ENCODE measurements at places on chromosomes 12 and 14.

DNA sequence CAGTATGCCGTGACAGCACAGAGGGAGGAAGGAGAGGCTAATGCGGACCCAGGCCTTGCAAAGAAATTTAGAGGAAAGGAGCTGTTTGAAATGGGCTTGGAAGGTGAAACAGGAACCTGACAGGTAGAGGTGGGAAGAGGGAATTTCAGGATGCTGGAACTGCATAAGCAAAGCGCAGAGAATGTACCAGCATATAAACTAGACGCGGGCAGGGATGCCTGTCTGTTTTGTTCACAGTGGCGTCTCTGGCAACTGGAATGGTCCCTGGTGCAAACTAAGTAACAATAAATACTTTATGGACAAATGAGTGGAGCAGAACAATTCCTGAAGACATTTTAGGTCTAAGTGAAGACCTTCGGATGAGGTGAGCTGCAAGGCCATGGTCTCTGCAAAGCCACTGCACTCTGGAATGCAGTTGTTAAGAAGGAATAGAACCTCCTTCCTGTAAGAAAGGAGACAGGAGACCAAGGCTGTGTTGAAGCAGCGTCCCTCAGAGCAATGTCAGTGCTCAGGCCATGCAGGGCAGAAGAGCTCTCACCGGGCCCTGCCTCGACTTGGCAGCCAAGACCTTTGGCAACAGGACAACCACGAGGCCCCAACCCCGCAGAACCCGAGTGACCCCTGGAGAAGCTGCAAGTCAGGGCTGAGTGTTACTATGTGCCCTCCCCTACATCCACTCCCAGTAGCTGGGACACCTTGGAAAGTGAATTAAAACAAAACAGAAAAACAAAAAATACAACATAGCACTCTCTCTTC, 42.8 kb downstream of the PITPNM2 start:
- no peak for DNase-seq

GRCh38 chr12:46470975-46471374, 98.4 kb upstream of the SLC38A2 start:
- DNase-seq, result no peak

DNA sequence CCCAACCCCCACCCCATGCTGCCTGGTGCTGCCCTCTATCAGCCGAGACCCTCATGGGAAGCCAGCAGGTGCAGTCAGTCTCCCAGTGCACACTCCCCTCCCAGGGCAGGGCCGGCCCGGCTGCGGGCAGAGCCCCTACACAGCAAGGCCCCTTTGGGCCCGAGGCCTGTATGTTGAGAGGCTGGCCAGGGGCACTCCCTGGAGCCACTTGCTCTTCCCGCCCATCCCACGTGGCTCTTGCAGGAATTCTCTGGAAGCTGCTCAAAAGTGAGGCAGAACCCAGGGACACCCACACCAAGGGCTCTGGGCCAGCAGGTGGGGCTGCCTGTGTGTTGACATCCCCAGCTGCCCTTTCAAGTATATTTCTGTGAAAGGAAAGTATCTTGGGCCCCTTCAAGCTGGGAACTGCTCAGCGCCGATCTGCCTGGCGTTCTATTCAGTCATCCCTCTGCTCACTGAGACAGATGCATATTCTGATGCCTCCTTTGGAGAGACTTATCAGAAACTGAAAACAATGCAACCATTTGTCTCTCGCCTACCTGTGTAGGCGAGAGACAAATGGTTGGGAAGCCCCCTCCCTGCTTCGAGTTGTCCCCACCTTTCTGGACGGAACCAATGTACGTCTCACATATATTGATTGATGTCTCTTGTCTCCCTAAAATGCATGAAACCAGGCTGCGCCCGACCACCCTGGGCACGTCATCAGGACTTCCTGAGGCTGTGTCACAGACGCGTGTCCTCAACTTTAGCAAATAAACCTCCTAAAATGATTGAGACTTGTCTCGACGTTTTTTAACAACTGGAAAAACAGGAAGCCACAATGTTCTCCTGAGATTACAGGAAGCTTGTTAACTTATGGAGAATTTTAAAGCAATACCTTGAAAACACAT, 6.0 kb downstream of the GPR132 start:
- peak; percentile 11 for DNase-seq

DNA sequence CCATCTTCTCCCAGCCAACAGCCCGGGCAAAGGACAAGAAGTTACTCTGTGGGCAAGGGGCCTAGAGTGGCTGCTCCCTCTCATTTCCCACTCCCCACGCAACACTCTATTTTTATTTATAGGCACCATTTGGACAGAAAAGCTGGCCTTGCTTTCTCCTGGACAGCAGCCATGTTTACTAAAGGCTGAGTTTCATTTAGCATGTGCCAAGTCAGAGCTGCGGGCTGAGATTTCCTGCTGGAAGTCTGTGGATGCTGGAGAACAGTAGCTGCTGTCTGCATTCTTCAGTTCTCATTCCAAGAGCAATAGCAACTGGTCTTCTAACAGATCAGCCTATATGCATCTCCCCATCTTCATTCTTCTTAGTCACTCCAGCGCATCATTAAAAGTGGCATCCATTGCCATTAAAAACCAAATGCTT, 8.3 kb downstream of the COL2A1 start:
- DNase-seq, result no peak

GRCh38 chr14:104685998-104686610, 3.3 kb upstream of the INF2 start:
- no peak for DNase-seq

DNA sequence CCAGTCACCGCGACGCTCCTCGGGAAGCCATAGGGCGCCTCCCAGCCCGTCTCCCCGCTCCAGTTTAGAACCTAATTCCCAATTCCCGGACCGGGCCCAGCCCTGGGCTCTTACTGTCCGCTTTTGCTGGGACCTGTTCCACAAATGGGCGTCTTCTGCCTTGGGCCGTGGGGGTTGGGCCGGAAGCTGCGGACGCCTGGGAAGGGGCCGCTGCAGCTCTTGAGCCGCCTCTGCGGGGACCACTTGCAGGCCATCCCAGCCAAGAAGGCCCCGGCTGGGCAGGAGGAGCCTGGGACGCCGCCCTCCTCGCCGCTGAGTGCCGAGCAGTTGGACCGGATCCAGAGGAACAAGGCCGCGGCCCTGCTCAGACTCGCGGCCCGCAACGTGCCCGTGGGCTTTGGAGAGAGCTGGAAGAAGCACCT, 797 bp downstream of the UNG start:
- DNase-seq, result no peak

- DNase-seq, result no peak
Observed at GRCh38 chr12:46667551-46667950, 158.2 kb downstream of the SLC38A4 start.

DNA sequence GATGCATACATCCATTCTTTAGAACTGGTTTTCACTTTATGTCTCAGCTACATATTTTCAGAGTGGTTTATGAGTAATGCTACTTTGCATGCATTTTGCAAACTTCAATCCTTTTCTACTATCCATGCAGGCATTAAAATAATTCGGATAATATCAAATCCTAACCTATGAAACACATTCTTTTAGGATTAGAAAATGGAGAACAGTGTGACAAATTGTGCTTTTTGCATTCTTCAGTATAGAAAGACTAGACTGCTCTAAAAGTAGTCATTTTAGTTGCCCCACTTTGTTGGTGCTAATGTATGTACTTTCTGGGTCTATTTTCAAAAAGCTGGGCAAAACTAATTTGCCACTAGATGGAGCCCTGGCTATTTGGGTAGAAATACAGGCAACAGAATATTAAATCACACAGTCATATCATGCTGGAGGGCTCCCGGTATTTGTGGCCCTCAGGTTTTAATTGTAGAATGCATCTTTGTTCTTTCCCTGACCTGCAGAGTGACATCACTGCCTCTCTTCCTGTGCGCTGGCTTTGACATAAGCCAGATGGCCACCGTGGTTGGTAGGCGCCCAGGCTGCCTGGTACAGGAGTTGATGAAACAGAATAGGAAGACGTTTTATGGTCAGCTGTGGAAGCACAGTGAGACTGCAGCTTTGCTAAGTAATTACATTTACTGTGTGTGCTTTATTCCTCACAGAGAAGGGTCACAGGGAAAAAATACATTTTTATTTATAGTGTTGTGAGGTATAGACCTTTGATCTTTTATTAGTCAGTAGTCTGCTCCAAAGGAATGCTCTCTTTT, 28.1 kb downstream of the MSRB3 start:
- peak; percentile 78 for DNase-seq

GRCh38 chr12:92145481-92145730, 240 bp downstream of the BTG1 start:
- no peak for DNase-seq

GRCh38 chr14:54512393-54512792, 2.7 kb downstream of the CGRRF1 start:
- DNase-seq, result no peak

DNA sequence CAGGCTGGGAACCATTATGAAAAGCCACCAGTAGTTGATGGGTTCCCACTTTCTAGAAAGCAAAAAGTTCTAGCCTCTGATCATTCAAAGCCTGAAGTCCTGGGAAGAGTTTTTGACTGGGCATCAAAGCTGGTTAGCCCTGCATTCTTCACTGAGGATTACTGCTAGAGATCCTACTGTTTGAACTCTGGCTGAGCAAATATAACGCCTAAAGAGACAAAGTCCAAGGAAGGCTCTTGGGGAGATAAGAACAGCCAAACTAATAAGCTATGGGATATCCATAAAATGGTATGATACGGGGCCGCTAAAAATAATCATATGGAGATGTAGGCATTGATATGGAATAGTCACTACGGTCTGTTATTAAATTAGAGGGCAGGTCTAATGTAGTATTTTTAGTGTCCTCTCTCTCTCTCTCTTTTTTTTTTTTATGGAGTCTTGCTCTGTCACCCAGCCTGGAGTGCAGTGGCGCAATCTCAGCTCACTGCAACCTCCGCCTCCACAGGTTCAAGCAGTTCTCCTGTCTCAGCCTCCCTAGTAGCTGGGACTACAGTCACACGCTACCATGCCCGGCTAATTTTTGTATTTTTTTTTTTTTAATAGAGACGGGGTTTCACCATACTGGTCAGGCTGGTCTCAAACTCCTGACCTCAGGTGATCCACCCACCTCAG, 35.5 kb downstream of the PLXNC1 start:
- DNase-seq, result no peak

DNA sequence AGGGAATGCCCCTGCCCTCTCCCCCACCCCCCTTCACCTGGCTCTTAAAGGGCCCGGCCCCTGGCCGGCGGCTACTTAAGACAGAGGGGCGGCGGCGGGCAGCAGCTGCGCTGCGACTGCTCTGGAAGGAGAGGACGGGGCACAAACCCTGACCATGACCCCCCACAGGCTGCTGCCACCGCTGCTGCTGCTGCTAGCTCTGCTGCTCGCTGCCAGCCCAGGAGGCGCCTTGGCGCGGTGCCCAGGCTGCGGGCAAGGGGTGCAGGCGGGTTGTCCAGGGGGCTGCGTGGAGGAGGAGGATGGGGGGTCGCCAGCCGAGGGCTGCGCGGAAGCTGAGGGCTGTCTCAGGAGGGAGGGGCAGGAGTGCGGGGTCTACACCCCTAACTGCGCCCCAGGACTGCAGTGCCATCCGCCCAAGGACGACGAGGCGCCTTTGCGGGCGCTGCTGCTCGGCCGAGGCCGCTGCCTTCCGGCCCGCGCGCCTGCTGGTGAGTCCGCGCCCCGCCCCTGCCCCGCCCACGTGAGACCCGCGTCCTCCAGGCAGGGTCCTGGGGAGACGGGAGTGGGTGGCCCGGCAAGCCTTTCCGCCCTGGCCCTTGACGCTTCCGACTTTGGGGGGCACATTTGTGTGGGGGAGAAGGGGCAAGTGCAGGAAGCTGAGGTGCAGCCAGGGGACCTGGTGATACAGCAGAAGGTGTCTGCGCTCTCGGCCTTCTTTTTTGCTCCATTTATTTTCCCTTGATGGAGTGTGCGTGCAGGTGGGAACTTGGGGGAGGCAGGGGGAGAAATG, at the start of gene IGFBP6:
Gene IGFBP6 (plus strand): TSS at position 104 of the 790 bp plus-strand sequence. CDS start 51 bp downstream, at position 155.
- peak; percentile 46 for DNase-seq

DNA sequence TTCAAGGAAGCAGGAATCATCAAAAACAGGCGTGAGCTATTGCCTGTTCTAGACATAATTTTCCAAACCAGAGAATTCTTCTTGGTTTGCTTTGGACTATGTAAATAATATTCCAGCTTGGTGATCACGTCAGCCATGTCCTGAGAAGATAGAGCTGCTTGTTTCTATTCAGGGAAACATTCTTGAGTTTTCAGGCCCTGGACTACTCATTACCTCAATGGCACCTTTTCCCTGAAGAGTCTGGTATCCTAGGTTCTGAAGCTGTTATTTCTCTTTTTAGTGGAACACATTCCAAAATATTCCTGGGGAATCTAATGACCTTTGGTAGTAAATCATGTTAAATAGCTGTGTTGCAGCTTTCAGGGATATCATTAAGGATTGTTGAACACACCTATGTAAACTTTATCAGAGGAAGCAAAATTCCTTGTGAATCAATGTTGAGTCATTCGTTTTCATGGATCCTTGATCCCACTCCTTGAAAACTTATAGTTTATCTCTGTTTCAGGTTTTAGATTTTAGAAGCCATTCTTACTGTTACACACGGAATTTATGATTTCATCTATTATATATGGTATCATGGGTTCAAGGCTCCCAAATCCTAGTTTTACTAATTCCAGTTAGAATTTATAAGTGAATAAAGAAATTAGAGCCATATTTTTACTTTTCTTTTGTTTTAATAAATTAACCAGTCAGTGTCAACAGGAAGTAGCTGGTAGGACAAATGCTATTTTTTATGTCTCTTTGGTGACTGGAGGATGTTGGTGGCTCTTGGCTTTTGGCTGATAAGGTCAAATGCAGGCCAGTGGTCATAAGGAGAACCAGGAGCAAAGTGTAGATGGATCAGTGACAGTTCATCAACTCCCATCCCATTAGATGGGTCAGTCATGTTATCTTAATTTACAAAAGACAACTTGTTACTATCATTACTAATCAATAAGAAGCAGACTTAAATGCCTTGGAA, 380.1 kb downstream of the ZFP36L1 start:
- DNase-seq, result no peak

DNA sequence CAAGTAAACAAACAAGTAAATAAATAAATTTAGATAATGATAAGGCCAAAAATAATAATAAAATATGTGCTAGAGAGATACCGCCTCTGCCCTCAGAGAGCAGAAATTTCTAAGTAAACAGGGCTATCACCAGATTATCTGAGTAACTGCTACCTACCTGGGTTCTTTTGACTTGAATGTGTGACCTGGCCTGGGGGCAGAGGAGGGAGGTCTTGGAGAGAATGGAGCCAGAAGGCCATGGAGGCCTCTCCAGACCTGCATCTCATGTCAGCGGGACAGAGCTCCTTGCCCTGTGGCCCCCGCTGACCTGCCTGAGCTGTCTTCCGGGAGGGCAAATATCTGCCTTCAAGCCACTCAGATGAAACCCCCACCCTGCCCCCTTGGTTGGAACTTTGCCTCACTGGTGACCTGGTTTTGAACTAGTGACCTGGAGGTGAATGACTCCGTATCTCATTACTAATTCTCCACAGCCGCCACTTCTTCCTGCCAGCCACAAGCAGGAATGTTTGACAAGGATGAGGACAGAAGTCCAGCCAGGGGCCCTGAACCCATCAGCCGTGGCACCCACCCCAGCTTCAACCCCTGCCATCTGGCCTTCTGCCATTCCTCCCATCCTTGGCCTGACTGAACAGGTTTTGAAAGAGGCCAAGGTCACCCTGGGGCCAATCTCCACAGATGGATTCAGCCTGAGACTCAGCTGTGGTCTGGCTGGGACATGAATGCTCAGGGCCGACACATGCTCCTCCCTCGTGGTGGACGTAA, 86.8 kb upstream of the PARP11 start:
- no peak for DNase-seq

All from fibroblast of skin of right quadriceps (primary cell).